GM10248 (cell line): ENCODE measurements at places on chromosomes 1 and 21.

GRCh38 chr1:192810253-192810880 lies 1.5 kb downstream of the RGS2 start:
- peak; percentile 18 for DNase-seq

DNA sequence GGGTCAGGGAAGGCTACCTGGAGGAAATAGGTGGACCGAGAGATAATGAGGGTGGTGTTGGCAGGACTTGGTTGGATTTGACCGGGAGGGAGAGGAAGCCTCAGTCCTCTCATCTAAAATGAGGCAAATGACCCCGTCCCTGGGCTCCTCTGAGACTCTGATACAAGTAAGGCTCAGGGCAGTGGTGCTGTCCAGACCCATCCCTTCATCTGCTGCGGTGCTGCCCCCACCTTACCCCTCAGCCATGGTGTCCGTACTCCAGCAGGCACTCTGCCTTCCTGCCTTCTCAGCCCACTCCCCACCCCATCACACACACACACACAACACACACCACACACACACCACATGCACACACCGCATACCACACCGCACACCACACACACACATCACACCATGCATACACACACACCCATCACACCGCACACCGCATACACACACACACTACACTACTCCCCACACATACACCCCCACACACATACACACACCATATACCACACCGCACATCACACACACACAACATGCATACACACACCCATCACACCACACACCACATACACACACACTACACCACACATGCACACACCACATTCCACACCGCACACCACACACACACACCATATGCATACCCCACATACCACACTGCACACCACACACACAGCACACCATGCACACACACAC lies 29.4 kb upstream of the SLC26A9 start:
- DNase-seq = no peak

DNA sequence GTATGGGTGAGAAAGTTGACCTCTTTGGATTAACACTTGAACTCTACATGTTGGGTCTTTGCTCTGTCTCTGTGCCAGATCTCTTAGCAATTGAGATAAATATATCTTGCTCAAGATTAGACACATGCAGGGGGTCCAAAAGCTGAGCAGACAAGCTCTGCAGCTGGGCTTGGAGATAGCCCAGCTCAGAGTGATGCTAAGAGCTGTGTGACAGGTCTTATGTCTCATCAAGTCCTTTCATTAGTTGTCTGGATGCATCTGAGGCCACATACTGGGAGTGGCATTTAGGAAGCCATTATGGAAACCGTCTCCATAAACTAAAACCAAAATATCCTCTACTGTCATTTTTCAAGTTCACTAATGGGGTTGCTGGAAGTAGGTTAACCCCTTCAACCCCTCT lies 289.4 kb upstream of the DUSP10 start:
- no peak for DNase-seq

- DNase-seq = no peak
Observed at GRCh38 chr1:21531241-21531640, 22.0 kb downstream of the ALPL start.

- DNase-seq = peak; percentile 91
Observed at GRCh38 chr1:904310-904950, 19.3 kb upstream of the SAMD11 start.

DNA sequence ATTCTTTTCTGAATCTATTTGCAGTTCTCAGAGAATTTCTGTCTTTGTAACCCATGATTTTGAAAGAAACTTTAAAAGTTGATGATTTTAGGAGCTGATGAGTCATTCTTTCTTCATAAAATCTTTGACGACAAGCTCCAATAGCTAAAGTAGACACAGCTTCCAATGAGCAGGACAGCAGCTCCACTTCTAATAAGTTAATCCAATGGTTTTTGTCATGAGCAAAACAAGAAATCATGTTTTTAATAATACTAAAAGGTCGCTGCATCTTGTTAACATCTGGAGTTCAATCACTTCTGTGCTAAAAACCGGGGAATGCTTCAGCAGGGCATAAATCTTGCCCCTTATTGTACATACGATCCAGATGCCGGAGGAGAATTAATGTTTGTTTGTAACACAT lies 48.9 kb upstream of the GORAB start:
- DNase-seq = no peak

GRCh38 chr21:33940881-33941245 lies 25.3 kb upstream of the ATP5PO start:
- DNase-seq = no peak

- DNase-seq = peak; percentile 64
Observed at GRCh38 chr1:85109475-85109874, 61.2 kb upstream of the MCOLN3 start.

- DNase-seq = no peak
Observed at GRCh38 chr1:95145493-95145892, 28.3 kb downstream of the TLCD4 start.

DNA sequence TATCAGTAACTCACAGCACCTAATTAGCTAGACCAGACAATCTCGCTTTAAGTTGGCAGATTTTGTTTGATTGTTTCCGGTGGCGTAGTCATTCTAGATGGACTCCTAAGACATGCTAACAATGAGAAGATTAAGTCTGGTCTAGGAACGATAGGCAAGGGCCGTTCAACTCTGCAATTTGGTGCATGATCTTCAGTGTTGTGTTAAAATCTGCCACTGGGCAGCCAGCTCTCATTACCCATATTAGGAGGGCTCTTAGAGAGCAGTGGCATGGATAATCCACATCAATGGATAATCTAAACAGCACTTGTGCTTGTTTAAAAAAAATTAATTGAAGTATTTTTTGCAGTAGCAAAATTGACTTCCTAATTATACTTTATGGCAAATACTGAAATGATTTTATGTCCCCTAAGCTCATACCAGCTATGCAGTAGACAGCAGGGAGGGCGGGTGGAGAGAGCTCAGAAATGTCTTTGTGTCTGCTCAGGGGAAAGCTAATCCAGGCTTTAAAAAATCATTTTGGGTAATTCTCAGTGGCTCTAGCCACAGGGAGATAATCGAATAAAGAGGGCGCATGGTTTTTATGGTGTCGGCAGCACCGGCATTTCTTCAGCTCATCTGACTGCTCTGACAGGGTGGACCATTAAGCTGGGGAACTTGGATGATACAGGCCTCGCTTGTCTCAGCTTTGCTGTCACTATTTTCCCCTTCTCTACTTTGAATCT lies 48.5 kb upstream of the IKBKE start:
- no peak for DNase-seq

DNA sequence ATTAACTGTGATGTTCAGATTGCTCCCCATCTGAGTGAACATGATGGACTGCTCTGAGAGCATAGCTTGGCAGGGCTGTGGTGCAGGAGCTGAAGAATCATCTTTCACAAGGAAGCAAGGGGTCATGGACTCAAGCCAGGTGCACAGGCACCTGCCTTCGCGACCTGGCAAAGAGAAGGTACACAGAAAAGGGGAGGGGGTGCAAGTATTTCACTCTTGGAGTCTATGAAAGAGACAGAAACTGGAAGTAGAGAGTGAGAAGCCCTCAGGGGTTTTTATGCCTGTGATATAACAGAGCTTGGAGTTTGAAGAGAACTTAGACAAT lies 232.6 kb upstream of the PLXNA2 start:
- no peak for DNase-seq

- DNase-seq = no peak
Observed at GRCh38 chr1:114587203-114587991, 6.0 kb upstream of the BCAS2 start.

DNA sequence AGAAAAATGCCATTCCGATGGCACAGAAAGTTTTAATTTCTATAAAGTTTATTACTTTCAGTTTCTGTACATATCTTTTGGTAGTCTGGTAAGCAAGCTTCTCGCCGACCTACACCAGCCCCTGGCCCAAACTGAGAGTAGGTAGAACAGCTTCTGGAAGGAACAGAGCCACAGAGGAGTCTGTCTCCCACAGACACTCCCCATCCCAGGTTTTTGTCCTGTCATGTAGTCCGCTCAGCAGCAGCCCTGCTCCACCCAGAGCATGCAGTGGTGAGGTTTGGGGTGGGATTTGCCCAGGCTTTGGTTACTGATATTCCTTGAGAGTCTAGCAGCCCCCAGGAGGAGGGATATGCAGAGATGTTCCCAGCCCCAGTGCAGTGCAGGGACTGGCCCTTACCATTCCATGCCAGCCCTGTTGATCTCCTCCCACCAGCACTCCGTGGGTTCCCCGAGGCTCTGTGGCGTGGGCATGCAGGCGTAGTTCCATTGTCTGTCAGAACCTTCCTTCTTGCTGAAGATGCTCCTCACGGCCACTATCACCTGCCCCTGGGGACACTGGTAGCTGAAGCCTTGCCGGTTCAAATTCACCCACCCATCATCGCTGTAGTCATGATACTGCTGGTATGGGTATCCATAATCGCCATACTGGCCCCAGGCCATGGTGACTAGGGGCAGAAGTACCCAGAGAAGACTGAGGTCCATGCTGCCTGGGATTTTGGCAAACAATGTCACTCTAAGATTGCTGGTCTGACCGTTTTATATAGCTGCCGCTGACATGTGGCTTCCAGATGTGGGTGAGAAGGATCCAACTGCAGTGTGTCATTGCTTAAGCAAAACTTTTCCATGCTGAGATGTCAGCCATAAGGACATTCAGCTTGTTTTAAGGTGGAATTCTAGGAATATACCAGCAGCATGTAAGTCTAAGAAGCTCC lies at the start of gene DPT:
Gene DPT, minus strand, starts transcription at position 734 of the 932 bp plus-strand sequence. Its CDS starts 32 bp downstream, at position 702.
- DNase-seq = no peak

DNA sequence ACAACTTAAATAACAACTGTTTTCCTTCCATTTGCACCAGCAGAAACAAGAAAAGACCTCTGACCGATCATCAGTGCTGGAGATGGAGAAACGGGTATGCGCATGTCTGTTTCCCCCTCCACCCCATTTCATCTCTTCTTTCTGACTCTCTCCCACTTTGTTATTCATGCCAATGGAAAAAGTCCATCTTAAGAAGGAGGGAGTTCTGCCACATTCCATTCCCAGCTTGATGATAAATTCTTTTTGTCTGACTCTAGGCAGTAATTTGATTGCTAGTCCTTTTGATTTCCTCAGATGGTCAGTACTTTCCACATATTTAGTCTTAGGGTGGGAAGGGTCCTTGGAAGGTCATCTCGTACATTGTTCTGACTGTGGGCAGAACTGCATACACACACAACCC lies 142.5 kb downstream of the SYT2 start:
- DNase-seq = no peak

- DNase-seq = no peak
Observed at GRCh38 chr21:44594406-44594916, 2.2 kb upstream of the KRTAP10-6 start.

DNA sequence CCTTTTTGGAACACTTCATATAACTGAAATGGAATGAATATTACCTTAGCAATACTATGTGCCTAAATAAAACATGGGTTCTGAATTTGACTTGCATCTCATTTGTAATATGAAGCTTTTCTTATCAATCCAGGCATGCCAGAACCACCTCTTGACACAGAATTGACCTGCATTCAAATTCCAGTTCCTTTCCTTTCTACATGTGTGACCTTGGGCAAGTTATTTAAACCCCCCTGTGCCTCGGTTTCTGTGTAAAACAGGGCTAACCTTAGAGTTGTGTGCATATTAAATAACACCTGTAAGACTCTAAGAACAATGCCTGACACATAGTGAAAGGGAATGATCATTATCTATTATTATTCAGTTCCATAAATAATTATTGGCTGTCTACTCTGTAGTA lies 2.0 kb upstream of the NOS1AP start:
- no peak for DNase-seq

DNA sequence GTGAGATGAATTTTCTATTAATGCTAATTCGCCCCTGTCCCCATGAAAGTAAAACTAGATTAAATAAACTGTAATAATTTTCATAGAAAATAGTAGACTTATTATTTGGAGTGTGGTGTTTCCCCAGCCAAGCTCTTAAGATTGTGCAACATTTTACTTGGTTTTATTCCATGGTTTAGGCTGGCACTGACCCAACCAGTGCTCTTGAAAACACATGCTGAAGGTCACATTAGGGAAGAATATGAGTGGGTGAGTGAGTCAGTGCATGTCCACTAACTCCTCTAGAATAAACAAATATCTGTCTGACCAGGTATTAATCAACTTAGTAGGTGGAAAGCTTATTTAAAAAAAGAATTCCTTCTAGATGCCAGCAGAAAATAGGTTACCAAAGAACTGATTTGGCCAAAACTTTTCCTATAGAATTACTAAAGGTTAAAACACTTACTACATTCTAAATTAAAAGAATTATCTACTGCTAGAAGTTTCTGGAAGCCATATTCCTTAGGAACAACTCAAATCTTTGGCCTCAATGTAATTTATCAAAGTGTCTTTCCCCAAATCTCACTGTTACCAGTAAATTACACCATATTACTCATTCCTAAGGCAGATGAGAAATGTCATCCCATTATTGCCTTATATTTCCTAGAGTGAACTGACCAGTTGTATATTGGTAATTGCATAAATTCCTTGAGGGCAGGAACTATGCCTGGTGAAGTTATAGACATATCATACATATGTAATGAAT lies 89.7 kb upstream of the RGS1 start:
- no peak for DNase-seq

DNA sequence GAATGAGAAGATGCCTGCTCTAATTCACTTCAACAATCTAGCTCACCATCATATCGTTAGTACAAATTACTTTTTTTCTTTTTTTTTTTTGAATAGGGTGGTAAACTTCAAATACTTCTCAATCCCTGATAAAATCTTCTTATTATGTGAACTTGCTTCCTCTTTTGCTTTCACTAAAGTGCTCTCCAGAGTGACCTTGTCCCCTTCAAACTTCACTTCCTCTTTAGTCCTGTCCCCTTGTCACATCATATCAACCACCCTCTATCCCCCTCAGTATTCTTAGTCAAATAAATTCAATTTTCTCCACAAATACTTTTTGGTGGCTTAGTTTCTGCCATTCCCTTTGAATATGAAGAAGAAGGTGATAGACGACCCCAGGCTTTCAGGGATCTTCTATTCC lies 124.9 kb upstream of the PLXNA2 start:
- DNase-seq = no peak

GRCh38 chr1:226405411-226405988 lies 2.4 kb downstream of the PARP1 start:
- DNase-seq = peak; percentile 51

- no peak for DNase-seq
Observed at GRCh38 chr1:2945821-2946231, 75.4 kb upstream of the ACTRT2 start.

DNA sequence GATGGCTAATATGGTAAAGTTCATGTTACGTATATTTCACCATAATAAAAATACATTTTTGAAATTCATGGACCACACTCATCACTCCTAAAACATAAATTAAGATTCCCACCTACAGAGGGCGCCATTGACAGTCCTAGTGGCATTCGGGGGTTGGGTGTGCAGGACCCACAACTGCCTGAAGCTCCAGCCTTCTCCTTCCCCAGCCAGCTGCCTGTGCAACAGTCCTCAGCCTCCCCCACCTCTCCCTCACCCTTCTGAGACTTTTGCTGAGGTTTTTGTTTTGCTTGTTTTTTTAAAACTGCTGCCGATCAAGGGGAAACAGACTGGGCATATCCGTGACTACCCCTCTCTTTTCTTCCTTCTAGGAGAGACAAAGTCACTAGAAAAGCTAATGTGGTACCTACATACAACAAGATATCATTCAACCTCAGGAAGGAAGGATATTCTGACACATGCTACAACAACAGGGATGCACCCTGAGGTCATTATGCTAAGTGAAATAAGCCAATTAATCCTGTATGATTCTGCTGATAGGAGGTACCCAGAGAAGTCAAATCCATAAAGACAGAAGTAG lies 9.2 kb upstream of the EVA1C start:
- DNase-seq = peak; percentile 51
